ENCODE measurements at places on chromosomes 2 and 18.

- DNase-seq: no peak
These were observed 72.2 kb downstream of the GALNT14 start for GRCh38 chr2:31066086-31066485.

GRCh38 chr2:199570934-199571333, 113.2 kb upstream of the SATB2 start:
- no peak for DNase-seq

- no peak for DNase-seq
These were observed 43.0 kb upstream of the ITGAV start for GRCh38 chr2:186546846-186547245.

- no peak for DNase-seq
These were observed 63.5 kb downstream of the CDH2 start for GRCh38 chr18:28113271-28114029.

DNA sequence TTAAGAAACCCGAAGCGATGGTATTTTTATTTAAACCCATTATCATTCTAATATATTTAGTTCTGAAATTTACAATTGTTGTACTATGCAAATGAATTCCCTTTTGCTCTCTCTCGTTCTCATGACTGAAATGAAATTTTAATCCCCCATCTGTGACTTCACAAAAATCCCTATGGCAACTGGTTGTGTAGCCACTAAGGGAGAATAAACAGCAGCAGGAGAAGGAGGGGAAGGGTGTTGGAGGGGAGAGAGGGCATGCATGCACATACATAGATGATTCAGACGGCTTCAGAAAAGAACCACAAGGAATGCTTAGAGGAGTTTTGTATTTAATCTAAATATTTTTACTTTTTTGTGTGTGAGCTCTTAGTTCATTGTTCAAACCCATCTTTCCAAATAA, 36.8 kb downstream of the CPS1 start:
- no peak for DNase-seq

DNA sequence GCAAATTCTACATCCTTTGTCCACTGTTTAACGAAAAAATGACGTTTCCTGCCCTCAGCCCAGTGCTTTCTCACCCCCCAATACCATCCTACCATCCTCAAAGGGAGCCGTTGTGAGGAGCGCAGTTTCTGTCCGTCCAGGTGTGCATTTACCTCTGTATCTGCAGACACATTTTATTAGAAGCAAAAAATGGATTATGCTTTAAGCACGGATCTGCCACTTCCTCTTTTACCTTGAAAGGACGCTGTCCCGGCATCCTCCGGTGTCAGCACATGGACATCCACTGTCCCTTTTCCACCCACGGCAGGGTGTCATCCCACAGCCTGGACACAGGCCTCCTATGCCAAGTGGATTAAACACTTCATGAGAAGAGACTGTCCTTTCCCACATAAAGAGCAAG, 7.2 kb upstream of the MAL start:
- DNase-seq: no peak

DNA sequence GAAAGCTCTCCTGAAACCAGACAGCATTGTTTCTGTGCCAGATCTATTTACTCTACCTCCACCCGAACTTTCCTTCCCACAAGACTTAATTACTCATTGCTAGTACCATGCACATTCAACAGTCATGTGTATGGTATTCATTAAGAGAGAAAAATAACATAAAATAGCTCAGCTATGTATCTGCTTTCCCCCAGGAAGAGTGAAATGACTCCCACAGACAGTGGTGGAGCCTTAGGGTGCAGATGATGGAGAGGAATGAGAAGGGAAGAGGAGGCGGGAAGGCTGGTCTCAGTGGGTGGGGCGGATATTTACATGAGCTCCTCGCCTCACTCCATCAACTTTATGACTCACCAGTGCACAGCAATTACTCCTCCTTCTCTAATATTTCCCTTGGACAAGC, 724.5 kb downstream of the EPHA4 start:
- DNase-seq: no peak

DNA sequence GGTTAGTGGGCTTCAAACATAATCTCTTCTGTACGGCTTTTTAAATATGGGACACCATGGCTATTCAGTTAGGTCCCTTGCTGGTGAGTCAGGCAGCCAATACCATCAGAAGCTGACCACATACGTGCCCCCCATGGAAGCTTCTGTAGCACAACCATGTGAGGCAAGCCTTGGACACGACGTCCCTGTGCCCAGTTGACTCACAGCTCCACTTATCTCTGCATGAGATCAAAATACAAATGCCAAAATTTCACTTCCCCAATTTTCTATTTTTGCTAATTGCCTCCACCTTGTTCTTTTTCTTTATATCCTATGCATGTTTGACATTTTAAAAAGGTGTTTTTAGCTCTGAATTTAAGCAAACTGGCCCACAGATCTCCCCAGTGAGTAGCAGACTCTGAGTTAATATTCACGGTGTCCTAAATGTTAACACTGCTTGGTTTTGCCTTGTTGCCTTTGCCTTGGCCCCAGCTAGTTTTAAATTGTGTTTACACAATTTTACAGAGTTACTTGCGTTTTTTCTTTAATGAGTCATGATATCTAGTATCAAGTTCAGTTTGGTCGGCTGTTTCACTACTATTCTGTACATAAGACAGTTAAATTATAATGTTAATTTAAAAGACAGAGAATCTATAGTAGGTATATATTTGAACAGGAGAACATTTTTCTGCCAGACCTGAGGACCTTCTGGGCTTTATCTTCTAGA, 77.5 kb downstream of the CDCA7 start:
- DNase-seq: no peak

- no peak for DNase-seq
These were observed 2.1 kb upstream of the TRIB2 start for GRCh38 chr2:12714391-12715221.
